NCI-H187 treated with DMSO at 0.1 percent for 48 hours (cell line): ENCODE measurements at places on chromosomes 7 and 10.

DNA sequence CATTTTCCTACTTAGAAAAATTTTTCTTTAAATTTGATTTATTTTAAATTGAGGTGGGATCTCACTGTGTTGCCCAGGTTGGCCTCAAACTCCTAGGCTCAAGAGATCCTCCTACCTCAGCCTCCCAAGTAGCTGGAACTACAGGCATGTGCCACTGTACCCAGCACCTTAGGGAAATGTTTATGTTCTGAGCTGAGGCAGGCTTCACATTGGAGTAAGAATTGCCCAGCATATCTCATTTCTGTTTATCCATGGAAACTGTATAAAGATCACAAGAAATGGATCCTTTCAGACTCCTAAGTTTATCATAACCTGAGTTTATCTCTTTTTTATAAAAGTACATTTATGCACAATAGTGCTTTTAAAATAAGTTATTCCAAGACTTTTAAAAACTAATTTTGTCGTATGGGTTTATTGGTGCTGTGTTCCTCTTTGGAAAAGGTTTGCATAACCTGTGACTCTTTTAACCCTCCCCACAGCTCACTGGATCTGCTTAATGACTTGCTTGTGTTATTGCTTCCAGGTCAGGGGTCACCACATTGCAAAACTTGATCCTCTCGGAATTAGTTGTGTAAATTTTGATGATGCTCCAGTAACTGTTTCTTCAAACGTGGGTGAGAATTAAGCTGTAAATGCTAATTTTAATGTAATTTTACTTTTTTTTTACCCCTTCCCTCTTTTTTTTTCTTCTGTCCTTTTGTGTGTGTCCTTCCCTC lies 40.7 kb downstream of the OGDH start:
- DNase-seq, result no peak

DNA sequence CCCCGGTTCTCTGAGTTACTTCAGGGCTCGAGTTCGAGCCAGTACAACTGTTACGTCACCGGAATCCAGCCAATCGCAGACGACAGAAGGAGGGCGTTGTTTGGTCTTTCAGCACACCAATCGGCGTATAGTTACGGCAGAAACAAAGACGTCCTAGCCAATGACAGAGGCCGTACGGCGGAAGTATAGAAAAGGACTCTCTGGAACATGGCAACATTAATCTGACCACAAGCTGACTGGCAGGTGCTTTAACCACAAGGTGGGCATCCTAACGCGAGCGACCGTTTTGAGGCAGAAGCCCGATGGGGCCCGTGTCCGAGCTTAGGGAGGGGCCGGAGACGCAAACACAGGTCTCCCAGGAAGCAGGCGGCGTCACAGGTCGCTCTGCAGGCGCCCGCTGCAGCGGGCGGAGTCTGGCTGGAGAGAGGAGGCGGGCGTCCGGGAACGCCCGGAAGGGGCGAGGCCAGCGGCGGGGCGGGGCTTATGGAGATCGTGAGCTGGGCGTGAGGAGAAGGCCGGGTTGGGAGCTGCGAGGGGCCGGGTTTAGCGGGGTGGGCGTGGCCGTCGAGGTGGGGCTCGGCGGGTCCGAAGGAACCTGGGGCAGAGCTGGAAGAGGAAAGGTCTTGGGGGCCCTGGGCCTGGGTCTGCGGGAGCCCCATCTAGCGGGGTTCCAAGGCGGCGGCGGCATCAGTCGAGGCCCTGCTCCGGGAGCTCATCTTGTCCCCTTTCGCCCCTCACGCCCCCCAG lies at the start of gene MOSPD3:
MOSPD3 (plus strand) TSS at position 558 of the 747 bp plus-strand sequence. CDS start 252 bp downstream, outside the sequence.
- DNase-seq, result peak; percentile 99

- DNase-seq, result no peak
These were observed 208.7 kb downstream of the CRPPA start for GRCh38 chr7:16212610-16213009.

DNA sequence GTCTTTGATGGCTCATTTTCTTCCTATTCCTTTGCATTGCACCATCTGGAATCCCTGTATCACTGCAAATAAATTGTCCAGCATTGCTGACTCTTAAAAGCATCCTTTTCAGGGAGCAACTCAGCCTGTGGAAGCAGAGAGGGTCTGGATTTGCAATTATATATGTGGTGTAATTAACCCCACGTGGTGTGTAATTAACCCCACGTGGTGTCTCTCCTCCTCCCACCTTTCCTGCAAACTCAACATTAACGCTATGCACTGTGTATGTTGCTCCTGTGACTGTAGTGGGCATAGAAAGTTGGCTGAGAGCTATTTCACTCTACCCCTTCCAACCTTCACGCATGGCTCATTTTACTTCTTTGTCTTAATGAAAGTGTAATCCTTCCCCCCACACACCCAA lies 689.0 kb upstream of the COBL start:
- no peak for DNase-seq

GRCh38 chr7:6128205-6128604 lies 97.0 kb downstream of the ANKRD61 start:
- no peak for DNase-seq

- DNase-seq, result no peak
These were observed 5.3 kb downstream of the CPA1 start for GRCh38 chr7:130385600-130386066.

DNA sequence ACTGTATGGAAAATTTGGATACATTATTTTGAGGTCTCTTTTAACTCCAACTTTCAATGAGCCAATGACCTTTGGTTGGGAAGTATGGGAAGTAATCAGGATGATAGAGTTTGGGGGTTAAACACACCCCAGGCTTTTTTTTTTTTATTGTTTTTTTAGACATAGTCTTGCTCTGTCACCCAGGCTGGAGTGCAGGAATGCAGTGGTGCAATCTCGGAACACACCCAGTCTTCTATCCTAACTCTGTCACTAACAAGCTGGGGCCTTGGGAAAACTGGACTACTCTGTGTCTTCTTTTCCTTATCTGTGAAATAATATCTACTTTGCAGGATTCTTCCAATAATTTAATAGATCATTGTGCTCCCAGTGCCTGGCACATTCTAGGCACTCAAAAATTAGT lies 37.6 kb upstream of the AGBL3 start:
- no peak for DNase-seq

GRCh38 chr7:12475362-12476063 lies 71.8 kb upstream of the VWDE start:
- no peak for DNase-seq

DNA sequence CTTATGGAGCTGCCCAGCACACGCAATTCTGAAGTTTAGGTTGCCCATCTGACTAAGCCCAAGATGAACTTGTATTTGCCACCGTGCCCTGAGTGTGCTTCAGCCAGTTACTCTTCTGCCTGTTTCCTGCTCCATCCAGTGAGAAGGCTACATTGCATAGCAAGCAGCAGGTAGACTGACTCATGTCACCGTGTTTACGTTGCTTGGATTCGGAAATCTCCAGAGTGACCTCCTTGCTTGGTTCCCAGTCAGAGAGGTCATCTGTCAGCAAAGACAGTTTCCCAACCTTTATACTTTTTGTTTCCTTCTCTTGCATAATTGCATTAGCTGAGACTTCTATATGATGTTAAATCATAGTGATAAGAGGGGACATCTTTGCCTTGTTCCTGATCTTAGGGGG lies 30.9 kb downstream of the NACAD start:
- DNase-seq, result no peak

- no peak for DNase-seq
These were observed 17.5 kb upstream of the GNAT3 start for GRCh38 chr7:80529362-80529761.

- DNase-seq, result no peak
These were observed 227.0 kb downstream of the INHBA start for GRCh38 chr7:41475801-41476459.

DNA sequence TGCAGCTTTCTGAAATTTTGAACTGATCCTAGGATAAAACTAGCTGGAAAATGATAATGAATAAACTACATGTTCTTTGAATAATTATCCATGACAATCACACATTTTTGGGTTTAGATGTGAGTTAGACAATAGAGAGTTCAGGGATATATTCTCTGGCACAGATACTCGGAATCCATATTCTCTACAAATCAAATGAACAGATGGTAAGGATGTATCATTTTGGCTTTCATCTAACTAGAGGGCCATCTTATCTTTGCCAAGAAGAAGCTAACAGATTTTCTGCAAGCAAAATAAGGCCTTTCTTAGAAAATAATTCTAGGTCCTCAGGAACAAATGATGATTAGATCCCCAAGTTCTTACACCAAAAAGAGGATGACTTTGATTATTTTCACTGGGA lies 355.9 kb upstream of the C7orf33 start:
- DNase-seq, result no peak

DNA sequence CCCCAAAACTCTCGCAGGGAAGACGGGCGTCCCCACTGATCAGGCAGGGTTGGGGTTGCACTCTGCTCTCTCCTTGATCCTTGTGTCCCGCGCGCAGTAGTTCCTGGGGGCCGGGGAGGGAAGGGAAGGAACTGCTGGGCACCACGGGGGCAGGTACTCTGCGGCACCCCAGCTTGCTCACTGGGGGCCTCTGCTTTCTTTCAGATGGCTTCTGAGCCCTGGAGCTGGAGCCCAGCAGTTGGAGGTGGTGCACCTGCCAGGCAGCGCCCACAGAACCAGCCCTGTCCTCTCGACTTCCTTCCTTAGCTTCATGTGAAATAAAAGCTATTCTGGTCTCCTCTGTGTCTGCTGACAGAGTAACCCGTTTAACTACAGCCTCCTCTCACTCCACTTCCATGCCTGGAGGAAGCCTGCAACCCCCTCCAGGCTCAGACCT lies 12.2 kb downstream of the PLAC9 start:
- DNase-seq, result no peak

DNA sequence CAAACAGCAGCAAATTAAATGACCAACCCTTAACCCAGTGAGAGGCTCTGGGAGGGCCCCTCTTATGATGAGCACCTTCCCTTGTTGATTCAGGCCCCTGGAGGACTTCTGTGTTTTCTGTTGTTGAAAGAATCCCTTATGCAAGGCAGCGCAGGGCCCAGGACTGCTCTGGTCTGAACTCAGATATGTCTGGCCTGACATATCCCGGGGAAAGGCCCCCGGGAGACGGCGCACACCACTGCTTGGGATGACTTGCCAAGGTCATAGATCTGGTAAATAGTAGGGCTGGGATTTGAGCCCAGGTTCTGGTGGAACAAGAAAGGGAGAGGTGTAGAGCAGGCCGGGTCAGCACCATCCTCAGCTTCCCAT lies 124.0 kb downstream of the AOAH start:
- no peak for DNase-seq

DNA sequence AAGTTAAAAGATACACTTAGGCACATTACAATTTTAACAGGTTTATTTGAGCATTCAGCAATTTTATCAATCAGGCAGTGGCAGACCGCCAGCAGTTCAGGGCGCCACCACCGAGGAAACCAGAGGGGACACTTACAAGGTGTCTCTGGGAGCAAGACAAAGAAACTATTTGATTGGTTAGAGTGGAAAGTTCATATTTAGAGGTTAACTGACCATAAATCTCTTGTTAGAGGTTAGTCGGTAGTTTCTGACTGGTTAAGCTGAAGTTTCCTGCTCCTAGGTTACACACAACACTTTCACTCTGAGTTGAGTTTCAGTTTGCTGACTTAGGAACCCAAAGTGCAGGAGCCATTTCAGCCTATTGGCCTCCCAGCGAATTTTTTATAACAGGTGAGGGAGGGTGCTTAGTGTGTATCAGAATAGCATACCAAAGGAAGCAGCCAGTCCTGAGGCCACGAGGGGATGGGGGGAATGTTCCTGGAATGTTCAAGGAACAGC lies 10.8 kb upstream of the PVRIG start:
- no peak for DNase-seq

GRCh38 chr7:158586499-158587161 lies 993 bp downstream of the PTPRN2 start:
- no peak for DNase-seq

DNA sequence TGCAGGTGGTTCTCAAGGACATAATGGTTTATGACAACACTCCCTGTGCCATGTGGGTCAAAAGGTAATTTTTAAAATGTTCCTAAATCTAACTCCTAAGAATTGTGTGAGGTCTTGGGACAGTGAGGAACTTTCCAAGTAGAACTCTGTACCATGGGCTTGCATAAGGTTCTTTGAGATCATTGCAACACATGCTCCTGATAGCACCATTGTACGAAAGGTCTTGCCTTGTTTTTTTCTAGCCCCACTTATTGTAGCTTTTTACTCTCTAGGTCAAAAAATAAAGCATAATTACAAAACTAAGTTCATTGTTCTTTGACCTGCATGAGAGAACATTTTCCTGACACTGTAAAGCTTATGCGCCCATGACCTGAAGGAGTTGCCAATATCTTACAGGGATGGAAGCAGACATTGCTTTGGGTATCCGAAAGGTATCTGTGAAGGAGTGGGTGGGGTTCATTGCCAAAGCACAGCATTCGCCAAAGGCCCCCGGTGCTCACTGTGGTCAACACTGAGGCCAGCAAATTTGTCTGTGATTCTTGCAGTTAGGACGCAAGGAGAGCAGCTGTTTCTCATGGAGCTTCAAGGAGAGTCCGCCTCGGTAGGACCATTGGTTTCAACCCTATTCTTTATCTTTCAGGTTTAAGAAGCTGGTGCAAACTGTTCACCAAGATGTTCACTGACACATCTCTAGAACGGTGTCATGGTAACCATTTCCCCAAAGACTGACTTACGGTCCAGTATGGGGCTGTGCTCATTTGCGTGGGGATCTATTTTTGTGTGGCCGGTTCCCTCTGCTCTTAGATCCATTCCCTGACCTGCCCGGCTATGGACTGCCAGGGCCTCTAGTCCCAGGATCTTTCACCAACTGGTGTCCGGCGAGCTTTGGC lies 7.6 kb upstream of the PRKAG2 start:
- no peak for DNase-seq

DNA sequence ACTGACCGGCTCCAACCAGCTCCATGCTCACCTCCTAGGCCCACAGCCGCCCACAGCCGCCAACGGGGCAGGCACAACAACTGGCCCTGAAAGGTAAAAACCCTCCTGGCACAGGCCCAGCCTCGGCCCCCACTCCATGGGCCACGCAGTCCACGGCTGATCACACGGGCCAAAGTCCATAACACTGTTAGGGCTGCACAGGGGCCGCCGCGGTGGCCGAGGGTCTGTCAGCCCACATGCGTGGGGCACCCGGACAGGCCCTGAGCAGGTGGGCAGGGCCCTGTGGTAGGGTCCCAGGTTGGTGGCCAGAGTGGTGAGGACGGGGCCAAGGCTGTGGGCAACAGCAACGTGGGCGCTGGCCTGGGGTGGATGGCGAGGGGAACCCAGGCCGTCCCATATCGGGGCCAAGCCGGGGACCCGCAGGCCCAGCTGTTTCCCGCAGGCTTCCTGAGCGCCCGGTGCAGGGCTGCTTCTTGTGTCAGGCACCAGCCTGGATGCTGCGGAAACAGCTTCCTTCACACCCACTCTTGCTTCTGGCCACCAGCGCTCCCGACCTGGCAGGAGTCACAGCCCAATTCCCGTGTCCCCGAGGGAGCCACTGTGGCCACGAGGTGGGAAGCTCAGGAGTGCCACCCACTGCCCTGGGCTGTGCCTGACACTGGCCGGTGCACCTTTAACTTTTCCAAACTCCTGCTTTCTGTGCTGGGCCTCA lies 29.2 kb downstream of the CYP2W1 start:
- DNase-seq, result no peak

- no peak for DNase-seq
These were observed 5.8 kb upstream of the YAE1 start for GRCh38 chr7:39560408-39560807.

DNA sequence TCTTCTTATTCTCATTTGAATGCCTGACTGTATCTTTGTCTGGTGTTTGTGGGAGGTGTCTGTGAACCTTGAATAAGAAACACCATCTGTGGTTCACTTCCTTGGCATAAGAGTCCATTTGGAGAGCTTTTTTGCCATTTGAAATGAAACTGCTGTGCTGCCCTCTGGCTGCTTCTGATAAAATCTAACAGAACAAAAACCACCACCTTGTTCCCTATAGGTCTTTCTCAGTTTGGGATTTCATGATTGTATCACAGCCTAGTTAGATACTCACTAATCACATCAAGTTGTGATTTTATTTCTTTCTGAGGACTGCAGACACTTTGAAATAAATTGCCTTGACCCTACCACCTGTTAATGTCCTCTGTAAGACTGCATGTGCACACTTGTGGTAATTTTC lies 102.7 kb upstream of the FAM13C start:
- DNase-seq, result no peak
